ENCODE measurements at places on chromosomes 6 and 20.

- no peak for DNase-seq
Observed at GRCh38 chr20:32365564-32365963, 7.4 kb downstream of the ASXL1 start.

DNA sequence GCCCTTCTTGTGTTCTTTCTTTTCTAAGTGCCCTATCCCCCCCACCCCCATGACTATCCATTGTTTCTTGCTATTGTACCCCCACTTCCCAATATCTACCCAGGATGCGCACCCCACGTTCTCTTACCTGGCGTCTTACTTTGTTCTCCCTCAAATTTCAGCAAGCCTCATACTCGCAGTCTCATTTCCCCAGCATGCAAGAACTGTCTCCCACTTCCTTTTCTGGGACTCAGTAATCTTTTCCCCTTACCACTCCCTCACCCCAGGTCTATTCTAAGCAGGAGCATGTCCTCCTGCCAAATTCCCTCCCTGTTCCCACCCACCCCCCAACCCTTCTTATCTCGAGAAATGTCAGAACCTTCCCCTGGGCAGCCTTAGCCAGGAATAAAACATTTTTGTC lies 1.7 kb upstream of the EHMT2 start:
- no peak for DNase-seq

DNA sequence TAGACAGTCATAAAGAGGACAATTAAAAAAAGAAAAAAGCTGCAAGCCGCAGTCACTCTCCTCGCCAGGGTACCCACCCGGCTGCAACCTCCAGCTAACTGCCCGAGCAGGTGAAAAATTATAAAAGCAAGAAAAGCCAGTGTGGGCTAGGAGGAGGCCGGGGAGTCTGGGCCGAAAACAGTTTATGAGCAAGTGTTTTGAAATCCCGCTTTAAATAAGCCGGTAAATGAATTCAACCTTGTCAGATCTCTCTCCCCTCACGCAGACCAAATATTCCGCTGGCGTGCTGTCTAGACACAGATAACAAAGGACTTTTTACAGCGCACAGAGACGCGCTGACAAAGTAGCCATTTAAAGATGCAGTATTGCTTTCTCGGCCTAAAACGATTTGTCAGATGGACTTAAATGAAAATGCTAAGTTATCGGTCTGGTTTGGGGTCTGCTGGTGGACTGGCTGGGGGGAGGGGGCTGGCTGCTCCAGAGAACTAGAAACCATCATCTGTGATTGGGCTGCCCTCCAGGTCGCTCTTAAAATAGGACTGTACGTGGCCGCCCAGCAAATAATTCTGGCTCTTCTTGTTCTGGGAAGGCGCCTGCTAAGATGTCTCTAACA lies 24.6 kb downstream of the PMEPA1 start:
- no peak for DNase-seq

- no peak for DNase-seq
Observed at GRCh38 chr20:60250251-60250650, 292.0 kb downstream of the CDH26 start.

GRCh38 chr6:4936681-4937041 lies 67.2 kb downstream of the RPP40 start:
- DNase-seq, result no peak

DNA sequence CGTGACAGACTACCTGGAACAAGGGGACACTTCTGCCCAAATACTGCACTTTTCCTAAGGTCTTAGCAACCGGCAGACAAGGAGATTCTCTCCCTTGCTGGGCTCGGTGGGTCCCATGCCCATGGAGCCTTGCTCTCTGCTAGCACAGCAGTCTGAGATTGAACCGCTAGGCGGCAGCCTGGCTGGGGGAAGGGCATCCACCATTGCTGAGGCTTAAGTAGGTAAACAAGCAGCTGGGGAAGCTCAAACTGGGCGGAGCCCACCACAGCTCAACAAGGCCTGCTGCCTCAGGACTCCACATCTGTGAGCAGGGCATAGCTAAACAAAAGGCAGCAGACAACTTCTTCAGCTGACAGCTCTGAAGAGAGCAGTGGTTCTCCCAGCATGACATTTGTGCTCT lies 87.8 kb upstream of the ASCC3 start:
- DNase-seq, result no peak

- no peak for DNase-seq
Observed at GRCh38 chr6:169317441-169318202, 64.0 kb upstream of the THBS2 start.

- no peak for DNase-seq
Observed at GRCh38 chr6:157424491-157425020, 43.6 kb downstream of the ZDHHC14 start.

DNA sequence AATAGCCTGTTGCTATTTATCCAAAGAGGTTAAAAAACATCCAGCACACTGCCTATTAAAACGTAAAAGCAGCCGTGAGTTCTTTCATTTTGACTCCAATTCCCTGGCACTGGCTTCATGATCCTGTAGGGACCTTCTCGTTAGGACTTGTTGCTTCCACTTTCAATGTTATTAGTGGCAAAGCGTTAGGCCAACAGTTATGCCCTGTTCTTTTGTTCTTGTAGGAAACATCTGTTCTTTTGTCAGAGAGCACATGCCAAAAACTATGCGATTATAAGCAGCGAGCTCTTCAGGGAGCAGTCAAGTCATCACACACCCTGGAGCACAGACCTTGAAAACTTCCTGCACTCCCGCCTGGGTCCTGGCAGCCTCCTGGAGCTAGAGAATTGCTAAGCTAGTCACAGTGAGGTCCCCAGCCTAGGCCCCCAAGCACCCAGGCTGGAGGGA lies 609.5 kb upstream of the ARID1B start:
- no peak for DNase-seq

- DNase-seq, result no peak
Observed at GRCh38 chr6:71533939-71534379, 245.3 kb downstream of the OGFRL1 start.

GRCh38 chr6:88380083-88380482 lies 213.9 kb upstream of the CNR1 start:
- no peak for DNase-seq

GRCh38 chr20:45496166-45496565 lies 19.3 kb downstream of the SPINT3 start:
- no peak for DNase-seq

GRCh38 chr6:155635416-155635815 lies 179.8 kb upstream of the NOX3 start:
- DNase-seq, result no peak

DNA sequence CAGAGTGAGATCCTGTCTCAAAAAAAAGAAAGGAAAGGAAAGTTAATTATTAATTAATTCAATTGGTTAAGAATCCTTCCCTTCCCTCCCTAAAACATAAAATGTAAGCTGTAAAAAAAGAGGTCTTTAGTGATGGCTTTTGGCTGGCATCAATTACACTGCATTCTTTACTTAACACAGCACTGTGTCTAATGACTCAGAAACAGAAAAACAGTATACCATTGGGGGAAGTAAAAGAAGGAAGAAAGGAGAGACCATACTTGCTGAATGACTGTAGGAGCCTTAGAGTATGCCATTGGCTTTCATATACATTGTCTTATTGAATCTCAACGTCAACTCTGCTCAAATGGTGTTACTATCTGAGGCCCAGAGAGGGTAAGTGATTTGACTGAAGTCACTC lies 18.3 kb upstream of the CITED2 start:
- no peak for DNase-seq

DNA sequence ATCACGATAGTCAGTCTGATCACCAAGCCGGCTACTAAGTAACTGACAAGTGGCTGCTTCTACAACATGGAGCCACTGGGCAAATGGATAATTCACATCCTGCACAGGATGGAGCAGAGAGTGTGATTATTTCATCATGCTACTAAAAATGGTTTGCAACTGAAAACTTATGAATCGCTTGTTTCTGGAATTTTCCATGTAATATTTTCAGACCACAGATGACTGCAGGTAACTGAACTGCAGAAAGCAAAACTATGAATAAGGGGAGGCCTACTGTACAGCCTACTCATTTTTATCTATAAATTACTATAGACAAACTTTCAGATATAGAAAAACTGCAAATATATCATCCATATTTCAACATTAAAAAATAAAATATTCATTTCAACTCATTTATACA lies 91.5 kb downstream of the EPB41L2 start:
- DNase-seq, result no peak

DNA sequence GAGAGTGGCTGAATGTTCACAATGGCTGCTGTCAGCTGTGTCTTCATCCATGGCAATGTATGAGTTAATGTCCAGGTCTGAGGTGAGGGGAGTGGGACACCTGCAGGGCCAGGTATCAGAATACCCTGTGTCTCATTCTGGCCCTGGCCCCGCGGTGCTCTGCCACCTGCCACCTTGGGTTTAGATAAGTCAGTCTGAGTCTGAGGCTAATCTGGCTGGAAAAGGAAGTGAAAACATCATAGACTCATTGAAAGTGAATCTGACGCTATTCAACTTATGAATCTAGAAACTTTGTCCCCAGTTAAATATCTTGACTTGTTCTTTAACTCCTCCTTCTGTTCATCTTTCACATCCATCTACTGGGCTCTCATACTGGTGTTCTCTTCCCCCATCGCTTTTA lies 267.1 kb upstream of the JAG1 start:
- no peak for DNase-seq

GRCh38 chr20:51156041-51156982 lies 133.4 kb upstream of the KCNG1 start:
- DNase-seq, result no peak

DNA sequence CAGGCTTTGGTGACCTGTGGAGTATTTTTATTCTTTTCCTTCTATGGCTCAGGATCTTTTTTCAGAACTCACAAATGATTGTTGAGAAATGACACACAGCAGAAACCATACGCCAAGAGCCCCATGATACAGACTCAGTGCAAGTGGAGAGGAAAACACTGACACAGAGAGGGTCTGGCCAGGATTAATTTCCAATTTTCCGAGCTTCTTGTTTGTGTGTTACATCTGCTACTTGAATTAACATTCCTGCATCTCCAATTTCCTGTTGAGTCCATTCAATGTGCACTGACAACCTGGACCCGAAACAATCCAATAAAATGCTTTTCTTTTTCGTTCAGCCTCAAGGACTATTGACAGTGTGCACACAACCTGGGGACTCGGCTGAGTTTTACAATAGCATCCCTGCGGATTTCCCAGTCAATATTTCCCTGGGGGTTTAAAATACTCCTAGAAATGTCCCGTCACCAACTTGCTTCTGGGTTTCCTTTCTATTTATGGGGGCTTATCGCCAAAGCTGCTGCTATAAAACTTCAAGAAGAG lies 4.9 kb upstream of the MLN start:
- no peak for DNase-seq

GRCh38 chr6:100269189-100269588 lies 195.5 kb downstream of the SIM1 start:
- DNase-seq, result no peak

Measured in esophagus squamous epithelium (tissue), 5 donors.